ENCODE measurements at places on chromosomes 12 and 14. TPM values are rescaled to one million over a fixed set of nuclear protein-coding genes. Genes with fewer than 3 reads are reported as not detected.

Gene DCN
- total RNA-seq = 33.1 TPM

- H3K27ac ChIP-seq = peak overlapping the region; percentile 70
- peaks cover 54% of the 10 kb centered on the region for H3K36me3 ChIP-seq
- H3K4me3 ChIP-seq = no peak overlapping the region
- no peaks in the 10 kb centered on the region for H3K27me3 ChIP-seq
These were observed 14.7 kb downstream of the PLEKHG6 start for GRCh38 chr12:6324936-6325750.

GRCh38 chr12:6631549-6631961 lies 4.2 kb downstream of the LPAR5 start:
- no peaks in the 10 kb centered on the region for H3K36me3 ChIP-seq
- H3K27me3 ChIP-seq = no peaks in the 10 kb centered on the region
- DNase-seq = no peak
- H3K4me1 ChIP-seq = peaks cover 17% of the 10 kb centered on the region
- H3K27ac ChIP-seq = no peak overlapping the region

- H3K4me3 ChIP-seq = no peak overlapping the region
- H3K27me3 ChIP-seq = no peaks in the 10 kb centered on the region
- no peaks in the 10 kb centered on the region for H3K4me1 ChIP-seq
- DNase-seq = no peak
These were observed 17.5 kb downstream of the BCL11B start for GRCh38 chr14:99254328-99255009.

Gene PDE6H
- total RNA-seq = not detected

DNA sequence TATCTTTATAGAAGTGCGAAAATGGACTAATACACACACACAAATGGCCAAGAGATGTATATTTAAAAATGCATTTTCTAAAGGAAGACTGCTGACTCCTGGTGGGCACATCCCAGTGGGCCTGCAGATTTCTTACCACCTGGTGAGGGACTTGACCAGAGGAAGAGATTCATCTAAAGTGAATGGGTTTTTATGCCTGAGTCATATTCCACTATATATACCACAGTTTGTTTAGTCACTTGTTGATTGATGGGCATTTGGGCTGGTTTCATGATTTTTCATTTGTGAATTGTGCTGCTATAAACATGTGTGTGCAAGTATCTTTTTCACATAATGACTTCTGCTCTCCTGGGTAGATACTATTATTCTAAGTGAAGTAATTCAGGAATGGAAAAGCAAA lies 277.3 kb downstream of the SLC16A7 start:
- H3K27ac ChIP-seq = no peak overlapping the region
- no peaks in the 10 kb centered on the region for H3K4me1 ChIP-seq
- no peaks in the 10 kb centered on the region for H3K36me3 ChIP-seq
- no peak for DNase-seq
- no peaks in the 10 kb centered on the region for H3K27me3 ChIP-seq
- H3K4me3 ChIP-seq = no peak overlapping the region

All from MCF 10A (cell line).